A549 (cell line): ENCODE measurements at places on chromosomes 7 and 10.
A peak's percentile ranks its signal among the peaks of the same experiment; 100 is the strongest.

DNA sequence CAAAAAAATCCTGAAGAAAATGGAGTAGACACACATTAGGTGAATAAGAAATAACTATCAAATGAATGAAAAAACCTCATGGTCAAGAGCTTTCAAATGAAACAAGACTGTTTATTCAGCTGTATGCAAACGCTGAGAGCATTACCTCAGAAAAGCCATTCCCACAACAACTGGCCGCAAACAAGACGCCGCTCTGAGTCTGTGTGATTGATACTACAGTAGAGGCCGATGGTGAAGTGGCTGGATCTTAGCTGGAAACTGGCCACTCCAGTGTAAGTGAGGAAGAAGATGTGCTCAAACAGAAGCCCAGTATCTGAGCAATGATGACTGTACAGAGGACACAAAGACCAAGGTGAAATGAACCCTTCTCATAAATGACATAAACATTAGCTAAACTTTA lies 252.4 kb upstream of the GHITM start:
- no peak for DNase-seq

- DNase-seq = no peak
Measured at GRCh38 chr7:43629857-43630256, 46.9 kb downstream of the STK17A start.

- no peak for DNase-seq
Measured at GRCh38 chr7:120609136-120609753, 248.7 kb downstream of the TSPAN12 start.

DNA sequence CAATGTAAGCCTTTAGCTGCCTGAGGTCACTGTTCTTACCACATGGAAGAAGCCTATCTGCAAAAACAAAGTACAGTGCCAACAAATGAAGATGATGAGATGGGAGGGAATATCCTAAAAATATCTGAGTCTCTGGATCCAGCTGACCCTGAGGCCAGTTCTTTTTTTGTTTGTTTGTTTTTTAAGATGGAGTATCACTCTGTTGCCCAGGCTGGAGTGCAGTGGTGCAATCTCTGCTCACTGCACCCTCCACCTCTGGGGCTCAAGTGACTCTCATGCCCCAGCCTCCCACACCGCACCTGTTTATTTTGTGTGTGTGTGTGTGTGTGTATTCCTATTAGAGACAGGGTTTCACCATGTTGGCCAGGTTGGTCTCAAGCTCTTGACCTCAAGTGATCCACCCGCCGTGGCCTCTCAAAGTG lies 44.9 kb downstream of the HYCC1 start:
- no peak for DNase-seq

DNA sequence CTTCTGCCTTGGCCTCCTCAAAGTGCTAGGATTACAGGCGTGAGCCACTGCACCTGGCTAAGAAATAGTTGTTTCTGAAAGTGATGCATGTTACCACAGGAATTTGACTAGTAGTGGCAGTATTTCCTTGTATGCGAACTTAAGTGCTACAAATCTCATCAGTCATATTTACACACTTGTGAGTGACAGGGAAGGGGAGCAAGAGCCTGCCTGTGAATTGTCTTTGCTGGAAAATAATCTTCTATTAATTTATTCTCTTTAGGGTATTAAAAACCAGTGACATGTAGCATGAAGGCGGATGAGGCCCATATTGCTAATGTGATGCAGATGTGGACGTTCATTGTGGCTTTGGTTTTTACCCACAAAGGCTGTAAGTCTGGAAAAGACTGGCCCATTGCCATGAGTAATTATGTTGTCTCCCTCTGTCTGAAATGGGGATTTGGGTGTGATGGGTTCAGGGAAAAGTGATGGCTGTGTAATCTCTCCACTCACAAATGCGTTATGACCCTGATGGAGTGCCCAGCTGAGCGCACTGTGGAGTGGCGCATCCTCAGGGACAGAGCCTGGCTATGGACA lies 97.6 kb downstream of the CCNY start:
- no peak for DNase-seq

DNA sequence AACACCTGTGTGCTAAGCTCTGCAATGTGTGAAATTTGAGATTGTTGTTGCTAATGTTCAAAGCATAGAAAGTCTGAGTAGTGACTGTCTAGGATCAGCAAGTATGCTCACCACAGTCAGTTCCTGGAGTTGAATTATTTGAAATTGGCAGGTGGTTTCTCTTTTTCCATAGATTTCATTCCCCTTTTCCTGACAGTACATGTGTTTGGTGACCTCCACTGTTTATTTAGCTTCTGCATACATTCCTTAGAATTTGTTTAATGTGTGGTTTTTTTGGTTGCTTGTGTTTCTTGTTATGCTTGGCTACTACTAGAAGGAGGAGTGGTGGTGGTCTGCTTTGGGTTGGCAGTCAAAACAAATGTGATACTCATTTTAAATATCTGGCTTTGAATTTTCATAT lies 52.3 kb downstream of the FOXP2 start:
- no peak for DNase-seq

DNA sequence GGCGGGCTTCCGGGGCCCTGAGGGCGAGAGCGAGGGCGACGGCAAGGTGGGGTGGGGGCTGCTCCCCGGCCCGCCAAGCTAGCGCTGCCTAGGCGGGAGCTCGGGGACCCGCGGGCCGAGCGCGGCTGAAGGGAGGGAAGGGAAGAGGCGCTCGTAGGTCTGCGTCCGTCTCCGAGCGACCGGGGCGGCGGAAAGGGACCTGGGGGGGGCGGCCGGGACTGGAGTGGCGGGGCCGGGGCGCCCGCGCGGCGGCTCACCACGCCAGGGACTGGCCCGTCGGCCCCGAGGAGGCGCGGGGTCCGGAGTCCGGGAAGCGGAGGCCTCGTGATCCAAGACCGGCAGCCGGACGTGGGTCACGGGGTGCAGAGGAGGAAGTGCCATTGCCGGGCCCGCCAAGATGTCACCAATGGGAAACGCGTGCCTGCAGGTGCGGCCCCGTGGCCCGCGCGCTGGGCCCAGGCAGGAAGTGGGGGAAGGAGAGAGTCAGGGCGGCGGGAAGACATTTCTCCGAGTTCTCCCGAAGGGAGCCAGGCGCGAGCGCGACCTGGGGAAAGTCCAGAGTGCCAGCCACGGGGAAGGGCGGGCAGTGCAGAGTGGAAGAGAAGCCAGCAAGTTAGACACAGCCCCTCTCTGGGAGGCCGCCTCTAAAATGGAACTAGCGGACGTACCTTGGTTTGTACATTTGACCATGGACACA lies 11.9 kb downstream of the HNRNPF start:
- DNase-seq = peak; percentile 91

GRCh38 chr7:29891766-29892165 lies 85.5 kb downstream of the WIPF3 start:
- no peak for DNase-seq

- DNase-seq = no peak
Measured at GRCh38 chr7:27165089-27165995, at the start of gene HOXA9. TSS of gene HOXA9 (minus strand) at chr7:27165537. CDS start at chr7:27165457, 80 bp downstream.

- DNase-seq = no peak
Measured at GRCh38 chr7:121105262-121105661, 116.8 kb downstream of the CPED1 start.

DNA sequence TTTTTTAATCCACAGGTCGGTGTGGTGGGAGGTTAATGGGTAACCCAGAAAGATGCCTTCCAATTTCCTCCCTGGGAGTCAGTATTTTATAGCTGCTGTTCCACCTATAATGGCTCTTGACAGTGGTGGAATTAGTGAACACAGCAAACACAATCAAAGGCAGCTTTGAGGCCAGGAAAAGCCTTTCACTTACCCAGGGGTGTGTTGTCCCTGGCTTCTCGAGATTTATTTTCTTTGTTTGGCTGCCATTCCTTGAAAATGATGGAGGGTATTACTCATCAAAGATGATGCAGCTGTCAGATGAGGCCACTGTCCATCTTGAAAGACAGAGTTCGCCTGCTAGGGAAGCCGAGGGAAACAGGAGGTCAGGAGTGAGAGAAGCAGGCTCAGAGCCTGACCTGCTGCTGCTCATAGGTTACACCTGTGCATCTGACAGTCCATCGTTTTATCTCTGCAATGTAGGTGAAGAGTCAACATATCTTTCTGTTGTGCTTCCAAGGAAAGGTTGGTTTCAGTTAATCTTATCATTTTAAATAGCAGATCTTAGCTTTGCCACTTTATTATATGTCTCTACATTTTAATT lies 221.6 kb downstream of the XPNPEP1 start:
- no peak for DNase-seq

GRCh38 chr7:116552602-116553001 lies 27.8 kb downstream of the CAV1 start:
- no peak for DNase-seq

DNA sequence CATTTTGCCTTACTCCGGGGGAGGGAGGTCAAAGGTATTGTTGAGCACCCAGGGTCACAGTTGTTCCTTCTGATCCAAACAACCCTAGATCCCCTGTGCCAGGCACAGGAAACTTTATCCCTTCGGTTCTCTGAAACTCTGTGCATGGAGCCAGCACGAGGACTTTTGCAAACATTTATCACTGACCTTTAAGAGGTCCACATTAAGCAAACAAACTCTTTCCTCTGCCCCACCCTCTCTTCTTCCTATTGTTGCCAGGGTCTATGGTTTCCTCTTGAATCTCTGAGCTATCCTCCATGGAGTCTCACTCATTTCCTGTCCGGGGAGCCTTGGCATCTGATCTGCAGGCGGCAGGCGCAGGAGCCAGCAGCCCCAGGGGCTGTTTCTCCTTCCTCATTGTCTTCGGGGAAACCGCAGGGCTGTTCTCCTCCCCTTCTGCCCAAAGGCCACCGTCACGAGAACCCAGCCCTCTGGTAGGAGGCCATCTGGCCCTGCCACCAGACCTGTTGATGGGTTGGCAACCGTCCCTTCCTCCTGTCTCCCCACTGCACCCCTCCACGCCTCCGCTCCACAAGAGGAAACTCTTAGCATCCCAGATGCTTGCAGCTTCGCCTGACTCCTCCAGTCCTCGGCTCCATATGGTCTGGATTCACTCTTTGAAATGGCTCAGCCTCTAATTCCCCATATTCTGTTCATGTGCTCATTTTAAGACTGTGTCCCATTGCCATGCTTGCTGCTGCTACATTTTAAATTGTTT lies 327.3 kb upstream of the NRP1 start:
- DNase-seq = peak; percentile 42

DNA sequence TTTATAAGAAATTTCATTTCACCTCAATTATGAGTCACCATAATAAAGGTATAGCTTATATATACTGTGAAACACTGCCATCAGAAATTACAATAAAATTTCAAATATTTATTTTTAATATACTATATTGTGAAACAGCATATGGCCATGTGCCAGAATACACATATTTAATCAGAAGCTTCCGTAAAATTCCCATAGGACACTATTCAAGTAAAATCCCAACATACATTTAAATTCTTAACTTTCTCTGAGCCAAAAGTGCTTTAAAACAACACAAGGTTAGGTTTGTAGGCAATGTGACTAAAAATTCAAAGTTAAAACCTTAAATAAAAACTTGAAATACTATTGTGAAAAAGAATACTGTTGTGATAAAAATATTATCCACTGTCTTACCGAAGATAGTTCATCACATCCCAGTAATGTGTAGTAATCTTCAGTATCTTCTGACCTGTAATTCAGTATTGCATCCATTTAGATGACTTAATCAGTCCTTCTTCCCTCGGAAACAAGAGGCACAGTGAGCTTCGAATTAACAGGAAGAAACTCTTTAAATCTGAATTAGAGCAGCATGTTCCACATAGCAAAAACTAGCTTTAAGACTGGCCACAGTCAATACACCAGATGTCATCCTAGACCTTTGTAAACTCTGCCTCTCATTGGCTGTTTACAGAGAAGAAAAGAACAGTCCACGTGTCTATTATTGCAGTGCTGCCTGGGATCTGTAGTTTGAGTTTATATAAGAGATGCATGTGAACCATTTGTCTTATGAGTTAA lies at the start of gene DNAJC12:
DNAJC12 (minus strand) TSS at position 648 of the 774 bp plus-strand sequence; CDS start at position 471, 177 bp downstream.
- DNase-seq = peak; percentile 86

GRCh38 chr10:6783471-6783870 lies 203.4 kb upstream of the PRKCQ start:
- DNase-seq = no peak

GRCh38 chr7:121945480-121946236 lies 72.7 kb downstream of the PTPRZ1 start:
- no peak for DNase-seq

- no peak for DNase-seq
Measured at GRCh38 chr10:118035354-118036005, 11.3 kb downstream of the RAB11FIP2 start.

GRCh38 chr7:50274361-50274760 lies 30.2 kb upstream of the IKZF1 start:
- no peak for DNase-seq

DNA sequence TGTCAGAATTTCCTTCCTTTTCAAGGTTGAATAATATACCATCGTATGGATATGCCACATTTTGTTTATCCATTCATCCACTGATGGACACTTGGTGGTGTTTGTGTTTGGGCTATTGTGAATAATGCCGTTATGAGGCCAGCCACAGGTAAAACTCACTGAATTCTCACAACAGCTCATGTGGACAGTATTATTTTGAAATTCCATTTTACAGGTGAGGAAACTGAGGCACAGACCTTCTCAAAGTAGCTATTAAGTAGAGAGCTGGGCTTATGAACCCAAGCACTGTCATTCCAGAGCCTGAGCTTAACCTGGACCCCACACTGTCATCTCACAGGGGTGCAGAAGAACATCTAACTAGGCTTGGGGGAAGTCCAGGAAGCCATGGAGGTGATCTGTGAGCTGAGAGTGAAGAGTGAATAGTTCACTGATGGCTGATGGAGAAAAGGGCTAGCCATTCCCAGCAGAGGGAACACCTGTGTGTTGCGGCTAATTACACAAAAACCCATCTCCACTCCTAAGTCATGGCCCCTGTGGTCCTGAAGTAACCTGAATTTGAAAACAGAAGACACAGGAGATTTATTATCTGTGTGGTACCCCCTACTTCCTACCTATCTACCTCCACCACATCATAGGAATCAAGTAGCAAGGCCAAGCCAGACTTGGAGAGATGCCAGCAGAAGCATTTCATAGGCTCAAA lies 8.7 kb downstream of the INMT start:
- DNase-seq = no peak

DNA sequence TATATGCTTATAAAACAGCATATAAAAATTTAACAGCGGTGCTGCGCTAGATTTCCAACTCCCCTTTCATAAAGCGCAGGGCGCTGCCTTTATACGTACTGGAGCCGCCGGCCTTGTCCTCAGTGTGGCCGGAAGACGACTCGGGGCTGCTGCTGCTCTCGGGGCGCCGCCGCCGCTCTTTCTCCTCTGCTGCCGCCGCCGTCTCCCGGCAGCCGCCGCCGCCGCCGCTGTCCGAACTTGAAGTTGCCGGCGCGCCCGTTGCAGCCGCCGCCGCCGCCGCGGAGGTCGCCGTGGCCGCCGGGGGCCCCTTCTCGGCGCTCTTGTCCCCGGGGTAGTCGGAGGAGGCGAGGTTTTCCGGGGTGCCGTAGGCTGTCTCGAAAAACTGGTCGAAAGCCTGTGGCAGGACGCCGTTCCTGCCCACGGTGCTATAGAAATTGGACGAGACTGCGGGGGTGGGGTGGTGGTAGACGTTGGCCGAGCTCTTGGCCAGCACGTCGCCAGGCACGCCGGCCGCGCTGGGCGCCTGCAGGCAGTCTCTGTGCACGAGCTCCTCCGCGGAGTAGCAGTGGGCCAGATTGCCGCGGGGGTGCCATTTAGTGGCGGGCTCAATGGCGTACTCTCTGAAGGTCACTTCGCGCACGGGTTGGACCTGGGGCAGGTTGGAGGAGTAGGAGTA lies 557 bp downstream of the HOXA11 start:
- peak; percentile 51 for DNase-seq
